Activated T-helper 1 cell treated with anti-CD3 and anti-CD28 coated beads, Interleukin-2, amount 50 U/mL, for 16 hours (primary cell): ENCODE measurements at places on chromosomes 1 and 21.

DNA sequence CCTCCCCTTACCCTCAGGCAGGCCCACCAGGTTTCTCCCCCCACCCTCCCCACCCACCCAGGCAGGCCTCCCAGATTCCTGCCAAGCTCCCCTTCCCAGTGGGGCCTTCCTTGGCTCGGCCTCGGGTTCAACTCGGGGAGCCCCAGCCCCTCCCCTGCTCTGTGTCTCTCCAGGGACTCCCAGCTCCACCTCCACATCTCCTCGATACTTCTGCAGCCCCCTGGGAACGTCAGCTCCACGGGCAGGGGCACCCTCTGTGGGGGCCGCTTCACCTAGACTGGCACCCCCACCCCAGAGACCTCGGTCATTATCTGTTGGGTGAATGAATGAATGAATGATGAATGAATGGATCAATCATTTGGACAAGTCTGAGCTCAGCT is 775 bp downstream of the MMEL1 start:
- no peak for DNase-seq

DNA sequence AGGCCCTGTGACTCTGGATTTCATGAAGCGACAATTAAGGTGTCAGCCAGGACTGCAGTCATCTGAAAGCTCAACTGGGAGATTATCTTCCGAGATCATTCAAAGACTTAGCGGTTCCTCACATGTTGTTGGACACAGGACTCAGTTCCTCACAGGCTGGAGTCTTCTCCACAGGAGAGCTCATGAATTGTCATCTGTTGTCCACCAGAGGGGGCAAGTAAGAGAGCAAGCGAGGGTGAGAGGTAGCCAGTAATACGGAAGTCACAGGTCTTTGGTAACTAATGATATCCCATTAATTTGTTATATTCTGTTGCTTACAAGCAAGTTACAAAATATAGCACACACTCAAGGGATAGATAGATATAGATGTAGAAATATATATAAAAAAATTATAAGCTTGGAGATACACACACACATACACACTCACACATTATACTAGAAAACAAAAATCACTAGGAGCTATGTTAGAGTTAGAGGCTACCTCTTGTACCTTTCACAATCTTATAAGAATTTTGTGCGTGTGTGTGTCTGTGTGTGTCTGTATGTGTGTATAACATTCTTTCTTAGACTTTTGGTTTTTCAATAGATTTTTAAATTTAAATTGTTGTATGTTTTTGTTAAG is 1695.3 kb downstream of the BRINP3 start:
- DNase-seq, result no peak

DNA sequence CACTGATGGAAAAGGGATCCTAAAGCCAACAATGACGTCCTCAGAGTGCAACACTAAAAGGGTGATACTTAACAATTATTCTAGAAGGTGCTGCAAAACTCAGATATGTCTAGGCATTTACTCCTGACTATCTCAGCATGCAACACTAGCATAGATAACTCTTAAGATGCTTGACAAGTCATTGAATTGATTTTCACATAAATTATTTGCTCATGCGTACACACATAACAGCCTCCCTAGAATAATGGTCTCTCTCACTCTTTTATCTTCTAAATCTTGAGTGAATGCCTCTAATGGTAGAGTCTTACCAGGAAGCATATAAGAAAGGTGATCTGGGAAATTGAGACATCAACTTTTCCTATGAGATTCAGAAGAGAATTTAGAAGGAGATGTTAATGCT is 1283.7 kb downstream of the MRPL39 start:
- DNase-seq, result no peak

DNA sequence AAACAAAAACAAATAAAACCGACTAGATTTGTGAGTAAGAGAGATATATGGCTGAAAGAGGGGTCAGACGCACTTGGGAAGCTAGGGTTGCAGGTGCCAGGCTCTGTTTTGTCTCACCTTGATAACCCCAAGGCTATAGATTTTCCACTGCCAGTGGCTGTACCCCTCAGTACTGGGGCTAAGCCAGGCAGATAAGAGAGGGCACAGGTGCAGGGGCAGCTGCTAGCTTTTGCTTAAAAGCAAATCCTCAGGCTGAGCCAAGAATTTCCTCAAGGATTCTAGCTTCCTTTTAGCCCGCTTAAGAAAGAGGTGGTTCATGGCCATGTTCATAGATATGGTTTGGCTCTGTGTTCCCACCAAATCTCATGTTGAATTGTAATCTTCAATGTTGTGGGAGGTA is 57.9 kb downstream of the OVGP1 start:
- DNase-seq, result no peak

DNA sequence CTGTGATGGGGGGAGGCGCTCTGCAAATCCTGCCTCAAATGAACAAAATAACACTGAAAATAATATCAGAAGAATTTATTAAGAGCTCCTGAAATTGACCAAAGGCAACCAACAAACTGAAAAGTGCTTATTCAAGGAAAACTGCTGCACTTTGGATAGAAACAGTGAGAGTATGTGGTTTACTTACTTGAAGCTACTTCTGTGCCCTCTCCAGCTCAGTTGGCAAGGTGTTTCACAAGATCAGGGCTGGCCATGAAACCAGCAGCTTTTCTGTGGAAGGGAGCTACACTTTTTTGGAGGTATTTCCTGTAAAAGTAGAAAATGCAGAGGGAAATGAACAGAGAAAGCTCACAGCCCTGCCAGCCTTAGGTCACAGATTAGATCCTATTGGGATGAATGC is 310.0 kb upstream of the SPAG17 start:
- no peak for DNase-seq
